Thymus (tissue), 14 donors: ENCODE measurements at places on chromosomes 16 and 17. TPM values are rescaled to one million over a fixed set of nuclear protein-coding genes. Genes with fewer than 3 reads are reported as not detected.
A peak's percentile ranks its signal among the peaks of the same experiment; 100 is the strongest.

DNA sequence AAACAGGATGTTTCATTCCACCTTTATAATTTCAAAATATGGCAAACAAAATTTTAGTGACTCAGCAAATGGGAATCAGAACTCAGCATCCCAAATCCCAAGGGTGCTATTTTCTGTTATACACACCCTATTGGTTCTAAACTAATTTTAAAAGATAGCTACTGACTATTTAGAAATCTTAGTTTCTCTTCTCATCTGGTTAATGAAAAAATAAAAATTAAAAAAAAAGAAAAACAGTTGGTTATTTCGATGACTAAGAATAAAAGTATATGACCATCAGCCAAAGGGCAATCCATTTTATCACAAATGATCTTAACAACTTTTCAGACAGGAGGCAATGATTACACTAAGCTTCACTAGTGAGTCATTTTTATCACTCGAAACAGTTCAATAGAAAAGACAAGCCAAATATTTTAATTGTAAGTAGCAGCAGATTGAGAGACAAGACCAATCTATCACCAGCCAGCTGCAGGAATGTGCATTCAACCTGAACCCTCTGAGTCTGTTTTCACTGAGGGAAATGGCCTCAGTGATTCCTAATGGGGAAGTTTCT, 15.2 kb downstream of the PHLPP2 start:
- no peak for DNase-seq

- DNase-seq: peak; percentile 4
These were observed 609.4 kb upstream of the SOX9 start for GRCh38 chr17:71511266-71511995.

- DNase-seq: no peak
These were observed 110.2 kb upstream of the CACNG5 start for GRCh38 chr17:66724581-66725341.

ZMYND15 gene
- 3.8 TPM for polyA plus RNA-seq

DNA sequence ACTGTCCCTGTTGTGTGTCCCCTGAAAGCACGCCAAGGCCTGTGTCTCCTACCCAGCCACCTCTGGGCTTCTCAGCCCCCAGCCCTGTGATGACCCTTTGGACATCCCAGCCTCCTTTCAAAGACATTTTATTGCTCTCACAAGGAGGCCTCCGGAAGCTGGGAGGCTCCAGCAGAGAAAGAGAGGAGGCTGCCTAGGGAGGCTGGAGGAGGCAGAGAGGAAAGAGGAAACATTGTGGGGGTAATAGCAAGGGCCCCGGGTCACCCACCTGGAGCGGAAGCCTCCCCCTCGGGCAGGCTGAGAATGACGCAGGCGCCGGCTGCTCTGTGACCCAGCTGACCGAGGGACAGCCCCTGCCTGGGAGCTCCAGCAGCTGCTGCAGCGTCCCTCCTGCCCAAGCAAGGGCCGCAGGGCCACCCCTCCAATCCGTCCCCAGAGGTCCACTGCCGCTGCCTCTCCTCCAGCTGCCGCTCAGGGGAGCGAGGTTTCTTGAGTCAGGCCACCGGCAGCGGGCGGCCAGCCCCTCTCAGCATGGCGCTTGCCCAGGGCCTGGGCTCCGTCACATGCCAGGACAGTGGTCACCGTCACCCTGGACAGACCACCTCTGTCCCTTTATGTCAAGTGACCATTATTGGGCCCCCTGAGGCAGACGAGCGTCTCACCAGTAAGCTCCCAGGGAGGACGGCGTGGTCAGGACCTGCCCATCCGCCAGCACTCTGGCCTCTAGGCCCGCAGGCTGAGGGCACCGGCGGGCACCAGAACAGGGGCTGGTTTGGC, 29.3 kb downstream of the ACTG1 start:
- DNase-seq: no peak

GRCh38 chr16:58448890-58449289, 51.1 kb upstream of the NDRG4 start:
- DNase-seq: no peak

GRCh38 chr16:4290236-4290830, 17.5 kb upstream of the TFAP4 start:
- no peak for DNase-seq

WIPI1 gene
- polyA plus RNA-seq: 17.8 TPM

DNA sequence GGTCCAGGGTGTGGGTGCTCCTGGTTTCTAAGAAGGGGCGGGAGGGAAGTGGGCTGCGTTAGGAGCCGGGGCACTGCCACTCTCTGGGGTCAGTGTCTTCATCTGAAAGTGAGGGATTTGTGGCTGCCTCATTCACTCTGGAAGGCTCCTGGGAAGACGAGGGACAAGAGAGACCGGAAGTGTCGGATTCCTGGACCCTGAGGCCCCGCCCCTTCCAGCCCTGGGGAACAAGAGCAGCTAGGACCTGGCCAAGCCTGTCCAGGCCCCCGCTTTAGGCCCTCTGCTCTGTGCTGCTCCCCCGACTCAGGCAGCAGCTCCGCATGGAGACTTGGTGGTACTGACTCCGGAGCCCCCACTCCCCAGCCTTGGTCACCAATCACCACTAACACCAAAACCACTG, 6.5 kb downstream of the LGALS3BP start:
- DNase-seq: no peak

GRCh38 chr17:13263746-13264145, 245.9 kb upstream of the ELAC2 start:
- no peak for DNase-seq

GRCh38 chr17:10512856-10513255, 5.5 kb downstream of the MYH1 start:
- DNase-seq: no peak

GRCh38 chr17:82023447-82024241, 539 bp downstream of the LRRC45 start:
- DNase-seq: no peak

CIBAR2 gene
- 0.46 TPM for polyA plus RNA-seq

PRSS33 gene
- 0.37 TPM for polyA plus RNA-seq

DNA sequence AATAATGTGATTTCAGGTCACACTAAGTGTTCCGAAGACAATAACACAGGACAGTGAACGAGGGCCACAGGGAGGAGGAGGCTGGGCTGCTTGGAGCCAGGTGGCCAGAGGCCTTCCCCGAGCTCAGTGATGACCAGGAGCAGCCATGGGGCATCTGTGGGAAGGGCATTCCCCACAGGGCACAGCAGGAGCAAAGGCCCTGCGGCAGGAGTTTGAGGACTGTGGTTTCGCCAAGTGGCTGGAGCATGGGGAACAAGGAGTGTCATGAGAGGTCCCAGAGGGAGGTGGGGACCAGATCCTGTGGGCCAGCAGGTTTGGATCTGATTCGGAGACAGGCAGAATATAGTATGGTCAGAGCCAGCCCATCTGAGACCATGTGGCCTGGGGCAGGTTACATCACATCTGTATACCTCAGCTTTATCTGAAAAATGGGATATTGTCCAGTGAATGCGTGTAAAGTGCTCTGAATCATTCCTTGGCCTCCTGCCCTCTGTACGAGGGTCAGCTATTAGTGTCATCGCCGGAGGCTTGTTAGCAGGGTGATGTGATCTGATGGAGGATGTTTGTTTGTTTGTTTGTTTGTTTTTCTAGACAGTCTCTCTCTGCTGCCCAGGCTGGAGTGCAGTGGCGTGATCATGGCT, 176.8 kb downstream of the KATNIP start:
- no peak for DNase-seq

- no peak for DNase-seq
These were observed 26.9 kb downstream of the RGS9 start for GRCh38 chr17:65163990-65164495.

- DNase-seq: no peak
These were observed 64.1 kb downstream of the NF1 start for GRCh38 chr17:31158746-31159377.

KCTD13 gene
- polyA plus RNA-seq: 16.9 TPM

GRCh38 chr16:88004391-88004790, 53.2 kb downstream of the BANP start:
- no peak for DNase-seq

- no peak for DNase-seq
These were observed 28.6 kb downstream of the SCNN1B start for GRCh38 chr16:23330583-23331249.

GRCh38 chr17:199191-199604, 17.7 kb upstream of the DOC2B start:
- no peak for DNase-seq

DNA sequence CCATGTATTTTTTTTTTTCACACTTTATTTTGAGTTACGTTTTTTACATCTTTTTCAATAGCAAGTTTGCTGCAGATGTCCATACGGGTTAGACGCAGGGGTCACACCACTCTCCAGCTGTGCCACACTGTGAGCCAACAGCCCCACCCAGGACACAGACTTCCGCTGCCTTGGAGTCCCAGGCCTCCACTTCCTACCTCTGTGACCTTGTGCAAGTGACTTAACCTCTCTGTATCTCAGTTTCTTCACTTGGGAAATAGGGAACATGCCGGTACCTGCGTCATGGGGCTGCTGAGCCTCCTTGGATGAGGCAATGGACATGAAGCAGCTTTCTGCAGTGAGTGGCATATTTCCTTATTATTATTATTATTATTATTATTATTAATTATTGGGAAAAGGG, 3.3 kb upstream of the PITPNA start:
- no peak for DNase-seq

- no peak for DNase-seq
These were observed 146.9 kb downstream of the MSI2 start for GRCh38 chr17:57403236-57403635.

DNA sequence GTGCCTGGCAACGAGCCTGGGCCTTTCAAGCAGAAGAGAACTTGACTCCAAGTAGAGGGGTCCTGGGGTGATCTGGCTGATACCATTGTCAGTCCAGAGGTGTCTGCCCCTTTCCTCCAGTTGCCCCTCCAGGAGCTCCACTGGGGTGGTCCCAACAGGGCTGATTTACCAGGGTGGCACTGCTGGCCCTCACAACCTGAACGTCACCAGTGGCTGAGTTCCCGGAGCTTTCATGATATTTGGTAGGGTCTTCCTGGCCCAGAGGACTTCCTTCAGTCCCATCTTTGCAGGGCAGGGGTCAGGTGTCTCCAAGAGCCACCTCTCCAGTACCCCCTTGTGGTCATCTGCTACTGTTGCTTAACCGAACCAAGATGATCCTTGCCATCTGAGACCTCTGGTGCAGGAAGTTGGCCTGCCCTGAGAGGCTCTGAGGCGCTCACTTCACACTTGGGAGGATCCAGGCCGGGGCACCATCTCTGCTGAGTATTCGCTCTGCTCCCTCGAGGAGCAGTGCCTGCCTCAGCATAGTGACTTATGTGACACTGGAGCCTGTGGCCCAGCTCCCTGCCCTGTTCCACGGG, 3.5 kb downstream of the LIMD2 start:
- DNase-seq: no peak

DNA sequence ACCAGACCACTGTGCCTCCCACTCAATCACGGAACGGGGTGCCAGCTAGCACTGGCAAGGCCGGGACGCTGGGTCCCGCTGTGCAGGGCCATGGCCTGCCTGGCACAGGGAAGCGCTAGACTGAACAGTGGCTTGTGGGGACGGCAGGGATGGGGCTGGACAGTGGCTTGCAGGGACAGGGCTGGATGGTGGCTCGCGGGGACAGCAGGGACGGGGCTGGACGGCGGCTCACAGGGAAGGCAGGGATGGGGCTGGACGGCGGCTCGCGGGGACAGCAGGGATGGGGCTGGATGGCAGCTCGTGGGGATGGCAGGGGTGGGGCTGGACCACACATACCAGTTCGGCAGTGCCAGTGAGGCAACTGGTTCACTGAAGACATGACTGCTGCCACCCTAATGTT, 32.6 kb downstream of the LMF1 start:
- DNase-seq: no peak

DNA sequence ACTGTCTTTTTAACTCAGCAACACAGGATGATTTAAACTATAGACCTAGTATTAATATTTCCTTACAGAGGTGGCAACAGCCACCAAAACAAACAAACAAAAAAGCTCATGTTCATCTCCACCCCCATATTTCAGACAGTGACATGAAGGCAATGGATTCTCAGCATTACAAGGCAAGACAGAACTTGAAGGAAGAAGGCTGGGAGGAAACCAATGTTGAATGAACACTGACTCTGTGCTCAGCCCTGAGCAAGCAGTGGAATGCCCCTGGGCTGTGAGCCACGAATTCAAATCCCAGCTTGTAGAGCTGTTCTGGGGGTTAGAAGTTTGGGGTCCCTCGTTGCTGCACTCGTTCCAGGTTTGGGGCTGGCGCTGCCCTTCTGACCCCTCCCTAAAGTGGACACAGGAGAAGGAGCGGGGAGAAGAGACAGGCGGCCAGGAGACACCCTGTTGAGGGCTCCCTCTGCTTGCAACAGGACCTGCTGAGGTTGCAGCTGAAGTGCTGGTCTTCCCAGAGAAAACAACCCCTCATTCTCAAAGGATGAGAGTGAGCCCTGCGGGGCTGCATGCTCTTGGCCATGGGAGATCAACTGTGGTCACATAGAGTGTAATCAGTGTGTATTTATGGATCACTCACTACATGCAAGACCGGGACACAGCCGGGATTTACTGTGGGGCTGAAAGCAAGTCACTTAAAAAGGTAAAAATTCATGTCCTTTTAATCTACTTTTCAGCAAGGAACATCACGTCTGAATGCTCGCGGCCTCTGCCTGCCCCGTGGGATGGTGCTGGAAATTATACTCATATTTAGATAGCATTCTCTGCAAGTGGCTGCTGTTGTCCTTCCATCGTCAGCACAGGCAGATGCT, 34.3 kb downstream of the MYH3 start:
- DNase-seq: no peak

- no peak for DNase-seq
These were observed 65.8 kb downstream of the RGS9 start for GRCh38 chr17:65202844-65203571.

GRCh38 chr16:12614662-12615278, 188.9 kb downstream of the CPPED1 start:
- DNase-seq: no peak

DNA sequence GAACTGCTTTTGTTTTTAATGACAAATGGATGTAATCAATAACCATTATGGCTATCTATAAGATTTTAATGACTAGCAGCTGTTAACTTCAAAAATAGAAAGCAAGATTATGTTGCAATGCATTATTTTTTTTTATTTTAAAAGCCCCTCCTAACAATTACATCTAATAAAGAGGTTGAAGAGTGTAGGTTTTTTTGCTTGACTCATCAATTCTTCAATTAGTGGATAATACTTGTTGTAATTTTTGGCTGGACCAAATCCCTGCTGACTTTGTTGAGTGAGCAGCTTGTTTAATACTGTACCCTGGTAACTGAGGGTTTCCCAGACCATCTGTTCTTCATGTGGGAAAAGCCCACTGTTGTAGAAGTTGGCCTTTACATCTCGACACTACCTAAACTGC, 24.2 kb downstream of the KRT25 start:
- DNase-seq: no peak

GRCh38 chr17:58092797-58093385, 9.7 kb downstream of the DYNLL2 start:
- DNase-seq: no peak

- no peak for DNase-seq
These were observed 31.5 kb upstream of the NOL11 start for GRCh38 chr17:67686241-67686640.

DNA sequence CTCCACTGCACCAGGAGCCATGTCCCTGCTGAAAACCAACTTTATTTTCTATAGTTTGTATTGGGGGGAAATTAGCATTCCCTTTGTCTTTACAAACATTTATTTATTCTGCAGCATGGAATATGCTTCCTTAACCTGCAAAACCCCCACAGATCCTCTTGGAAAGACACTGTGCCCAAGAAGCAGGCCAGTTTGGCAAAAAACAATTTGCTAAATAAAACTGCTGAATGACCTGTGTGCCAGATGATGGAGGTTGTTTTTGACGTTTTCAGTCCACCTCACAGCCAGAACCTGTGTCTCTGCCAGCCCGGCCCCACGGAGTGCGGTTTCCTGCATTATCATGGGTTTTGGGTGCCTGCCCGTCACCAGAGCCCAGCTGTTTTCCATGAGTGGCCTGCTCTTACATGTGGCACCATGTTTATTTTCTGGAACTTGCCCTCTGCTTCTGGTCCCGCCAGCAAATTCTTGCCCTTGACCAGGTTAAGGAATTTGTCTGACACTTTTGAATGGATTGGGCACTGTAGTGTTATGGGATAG, 26.4 kb downstream of the ORC6 start:
- no peak for DNase-seq
